Mesendoderm (in vitro differentiated cells): ENCODE measurements at places on chromosomes 7 and 10.
A peak's percentile ranks its signal among the peaks of the same experiment; 100 is the strongest.

- DNase-seq: no peak
These were observed 102.3 kb downstream of the SLC25A13 start for GRCh38 chr7:96219378-96220130.

GRCh38 chr7:40760987-40761386, 626.2 kb downstream of the SUGCT start:
- DNase-seq: no peak

GRCh38 chr7:28296571-28297483, 115.5 kb upstream of the CREB5 start:
- DNase-seq: peak; percentile 82

- peak; percentile 46 for DNase-seq
These were observed 5.7 kb downstream of the SKAP2 start for GRCh38 chr7:26858735-26859134.
